Activated CD4-positive, alpha-beta memory T cell treated with anti-CD3 and anti-CD28 coated beads, Interleukin-2, amount 10 ng/mL, durations not matched to agents 7 days and 5 days (primary cell): ENCODE measurements at places on chromosomes 5 and 9.

DNA sequence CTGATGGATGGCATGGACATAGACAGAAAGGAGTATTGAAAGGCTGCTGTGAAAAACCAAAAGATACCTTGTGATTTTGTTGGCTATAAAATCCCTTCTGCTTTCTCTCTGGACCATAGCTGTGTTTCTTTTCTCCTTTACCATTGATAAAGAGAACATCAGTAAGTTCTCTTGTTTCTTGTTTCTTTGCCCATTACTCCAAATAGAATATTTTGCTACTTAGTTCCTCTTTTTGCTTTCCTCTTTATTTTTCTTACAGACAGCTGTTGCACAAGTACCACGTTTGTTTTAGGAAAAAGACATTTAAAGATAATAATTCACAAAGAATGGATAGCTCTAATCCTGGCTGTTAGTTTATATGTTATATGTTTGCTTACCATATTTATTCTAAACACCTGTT lies 1129.2 kb downstream of the DTWD2 start:
- no peak for DNase-seq

DNA sequence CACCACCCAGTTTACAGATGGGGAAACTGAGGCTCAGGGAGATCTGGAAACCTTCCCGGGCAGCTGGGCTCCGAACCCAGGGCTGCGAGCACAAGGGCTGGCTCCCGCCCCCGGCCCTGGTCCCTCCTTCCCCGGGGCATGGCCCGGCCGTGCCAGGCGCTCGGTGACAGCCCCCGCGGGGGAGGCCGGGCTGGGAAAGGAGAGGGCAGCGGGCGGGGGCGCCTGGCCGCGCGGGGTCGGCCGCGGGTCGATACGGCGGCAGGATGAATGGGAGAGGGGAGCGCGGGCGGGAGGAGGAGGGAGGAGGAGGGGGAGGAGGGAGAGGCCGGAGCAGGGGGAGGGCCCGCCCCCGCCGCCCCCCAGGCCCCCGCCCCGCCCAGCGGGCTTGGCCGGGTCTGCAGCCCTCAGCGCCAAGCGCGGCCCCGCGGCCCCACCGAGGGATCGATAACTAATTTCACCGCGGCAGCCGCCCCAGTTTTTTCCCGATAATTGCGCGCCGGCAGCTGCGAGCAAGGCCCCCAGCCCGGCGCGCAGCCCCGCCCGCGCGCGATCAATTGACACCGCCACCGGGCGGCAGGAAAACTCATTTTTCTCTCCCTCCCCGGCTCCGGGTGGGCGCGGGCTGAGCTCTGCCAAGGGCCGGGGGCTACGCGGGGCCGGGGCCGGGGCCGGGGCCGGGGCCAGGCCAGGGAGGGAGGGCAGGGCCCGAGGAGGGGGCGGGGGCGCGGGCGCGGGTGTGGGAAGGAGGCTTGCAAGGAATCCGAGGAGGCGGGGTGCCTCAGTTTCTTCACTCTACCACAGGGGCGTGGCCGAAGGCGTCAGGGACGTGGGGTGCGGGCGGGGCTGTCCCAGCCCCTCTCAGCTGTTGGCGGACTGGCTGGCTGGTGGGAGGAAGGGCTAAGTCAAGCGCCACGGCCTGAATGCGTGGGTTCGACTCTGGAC lies 52.1 kb downstream of the C9orf50 start:
- no peak for DNase-seq

DNA sequence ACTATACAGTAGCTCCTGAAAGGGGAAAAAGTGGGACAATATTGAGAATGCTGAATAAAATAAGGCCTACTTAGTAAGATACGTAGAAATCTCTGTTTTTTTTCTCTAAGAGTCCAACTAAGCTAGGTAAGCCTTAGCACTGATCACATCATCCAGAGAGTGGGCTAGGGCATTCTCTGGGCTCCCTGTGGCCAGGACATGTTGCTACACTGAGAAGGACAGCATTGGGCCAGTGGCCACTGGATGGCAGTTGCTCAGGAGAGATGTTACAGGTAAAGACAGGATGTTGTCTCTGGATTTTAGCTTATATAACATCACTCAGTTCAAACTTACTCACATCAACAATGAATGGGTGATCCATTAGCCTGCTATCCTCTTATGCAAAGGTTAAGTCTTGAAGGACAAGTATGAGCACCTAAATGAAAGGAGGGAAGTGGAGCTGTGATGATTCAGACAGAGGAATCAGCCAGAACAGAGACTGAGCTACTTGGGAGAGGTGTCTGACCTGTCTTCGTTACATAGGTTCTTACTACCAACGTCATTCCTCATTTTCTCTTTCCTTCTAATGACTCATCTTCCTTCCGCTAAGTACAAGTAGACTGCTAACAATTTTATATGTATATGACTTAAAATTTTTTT lies 226.6 kb upstream of the ADCY2 start:
- no peak for DNase-seq

DNA sequence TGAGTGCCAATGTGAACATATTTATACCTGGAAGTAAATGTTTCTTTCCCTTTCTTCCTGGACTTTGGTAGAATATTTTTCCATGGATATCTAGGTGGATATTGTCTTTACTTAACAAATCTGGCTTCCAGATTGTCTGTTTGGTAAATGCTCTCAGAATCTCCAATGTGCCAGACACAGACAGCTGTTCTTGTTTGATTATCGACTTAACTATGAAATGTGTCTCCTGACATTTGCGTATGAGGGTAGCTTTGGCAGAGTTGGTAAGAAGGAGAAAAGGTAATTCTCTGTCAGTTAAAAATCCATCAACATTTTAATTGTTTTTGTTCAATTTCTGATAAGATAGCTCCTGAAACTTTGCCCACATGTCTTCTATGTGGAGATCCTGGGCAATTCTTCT lies 196.4 kb upstream of the NUDT12 start:
- no peak for DNase-seq

- DNase-seq = no peak
Observed at GRCh38 chr9:123343443-123344191, 12.4 kb upstream of the CRB2 start.

- no peak for DNase-seq
Observed at GRCh38 chr5:58191443-58191842, 268.4 kb downstream of the PLK2 start.

DNA sequence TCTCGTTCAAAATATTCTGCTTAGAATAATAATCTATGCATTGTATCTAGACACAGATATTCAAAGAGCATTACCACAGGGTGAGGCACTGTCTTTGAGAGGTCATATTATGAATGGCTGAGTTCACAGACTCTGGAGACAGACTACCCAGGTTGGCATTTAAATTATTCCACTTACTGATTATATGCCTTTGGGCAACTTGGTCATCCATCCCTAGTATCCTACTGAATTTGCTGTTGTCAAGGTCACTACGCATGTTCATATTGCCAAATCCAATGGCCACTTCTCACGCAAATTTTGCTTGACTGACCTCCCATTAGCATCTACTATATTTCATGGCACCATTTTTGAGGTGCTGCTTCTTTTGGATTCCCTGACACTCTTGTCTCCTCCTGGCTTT lies 498.6 kb upstream of the TLE4 start:
- DNase-seq = no peak

DNA sequence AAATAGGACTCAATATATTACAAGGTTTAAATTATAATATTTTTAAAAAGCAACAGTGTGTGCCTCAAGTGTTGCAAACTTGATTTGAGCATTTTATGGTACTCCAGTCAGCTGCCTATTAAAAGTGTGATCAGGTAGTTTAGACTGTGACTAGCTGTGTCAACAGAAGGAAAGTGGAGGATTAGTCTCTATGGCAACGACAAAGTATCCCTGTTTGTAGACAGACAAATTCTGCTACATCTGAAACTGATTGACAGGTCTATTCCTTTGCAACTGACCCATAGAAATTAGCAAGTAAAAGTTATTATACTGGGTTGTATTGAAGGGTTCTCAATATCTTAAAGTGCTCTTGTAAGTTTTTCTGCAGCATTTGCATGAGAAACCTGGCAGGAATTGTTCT lies 249.8 kb upstream of the ARRDC3 start:
- DNase-seq = no peak

- no peak for DNase-seq
Observed at GRCh38 chr5:169781420-169782345, 144.6 kb downstream of the DOCK2 start.

DNA sequence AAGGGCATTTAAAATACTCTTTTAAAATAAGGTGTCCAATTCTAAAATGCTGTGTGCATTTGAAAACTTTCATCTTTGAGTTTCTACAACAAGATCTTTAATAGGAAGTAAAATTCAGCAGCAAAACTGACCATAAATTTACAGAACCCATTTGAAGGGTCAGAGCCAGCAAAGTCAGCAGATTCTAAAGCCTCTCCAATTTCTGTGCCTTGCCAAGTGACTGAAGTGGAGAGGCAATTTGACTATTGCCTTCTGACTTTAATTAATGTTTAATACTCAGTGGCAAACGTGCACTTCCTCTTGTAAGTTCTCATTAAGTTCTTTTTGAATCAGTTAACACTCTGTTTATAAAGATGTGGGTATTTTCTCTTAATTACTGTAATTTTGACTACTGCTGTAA lies 155.2 kb downstream of the BAAT start:
- no peak for DNase-seq

- no peak for DNase-seq
Observed at GRCh38 chr5:77707791-77708190, 68.3 kb downstream of the TBCA start.

GRCh38 chr5:118906947-118907346 lies 81.4 kb downstream of the DTWD2 start:
- DNase-seq = no peak

DNA sequence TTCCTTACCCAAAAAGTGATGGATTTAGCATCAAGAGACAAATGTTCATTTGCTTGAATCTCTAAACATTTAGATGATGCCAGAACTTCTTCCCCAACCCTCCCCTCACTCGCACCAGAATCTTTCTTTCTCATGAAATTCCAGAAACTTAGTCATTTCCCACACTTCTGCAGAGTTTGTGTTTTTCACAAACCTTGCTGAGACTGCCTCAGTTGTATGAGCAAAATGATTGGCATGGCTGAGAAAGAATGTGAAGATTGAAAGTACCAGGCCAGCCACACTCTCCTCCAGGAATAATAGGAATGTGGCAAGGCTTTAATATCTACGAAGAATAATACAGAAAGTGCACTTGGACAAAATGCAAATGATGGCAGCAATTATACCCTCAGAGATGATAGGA lies 428.3 kb upstream of the CDH6 start:
- no peak for DNase-seq

- DNase-seq = no peak
Observed at GRCh38 chr5:166127766-166128570, 2163.5 kb upstream of the WWC1 start.

DNA sequence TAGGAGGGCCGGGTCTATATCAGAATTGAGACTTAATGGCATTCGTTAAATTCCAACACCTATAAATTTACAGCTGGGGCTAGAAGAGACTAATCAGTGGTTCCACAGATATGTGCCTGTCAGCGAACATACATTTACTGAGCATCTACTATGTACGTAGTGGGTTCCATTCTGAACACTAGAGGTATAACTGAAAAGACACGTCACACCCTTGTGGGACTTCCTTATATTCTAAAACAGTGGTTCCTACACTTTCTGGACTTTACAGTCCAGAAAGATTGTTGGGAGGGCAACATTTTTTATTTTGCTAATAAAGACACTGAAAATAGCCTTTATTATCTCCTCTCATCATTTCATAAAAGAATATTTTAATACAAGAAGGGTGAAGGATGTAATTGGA lies 140.5 kb downstream of the SCAMP1 start:
- DNase-seq = no peak

DNA sequence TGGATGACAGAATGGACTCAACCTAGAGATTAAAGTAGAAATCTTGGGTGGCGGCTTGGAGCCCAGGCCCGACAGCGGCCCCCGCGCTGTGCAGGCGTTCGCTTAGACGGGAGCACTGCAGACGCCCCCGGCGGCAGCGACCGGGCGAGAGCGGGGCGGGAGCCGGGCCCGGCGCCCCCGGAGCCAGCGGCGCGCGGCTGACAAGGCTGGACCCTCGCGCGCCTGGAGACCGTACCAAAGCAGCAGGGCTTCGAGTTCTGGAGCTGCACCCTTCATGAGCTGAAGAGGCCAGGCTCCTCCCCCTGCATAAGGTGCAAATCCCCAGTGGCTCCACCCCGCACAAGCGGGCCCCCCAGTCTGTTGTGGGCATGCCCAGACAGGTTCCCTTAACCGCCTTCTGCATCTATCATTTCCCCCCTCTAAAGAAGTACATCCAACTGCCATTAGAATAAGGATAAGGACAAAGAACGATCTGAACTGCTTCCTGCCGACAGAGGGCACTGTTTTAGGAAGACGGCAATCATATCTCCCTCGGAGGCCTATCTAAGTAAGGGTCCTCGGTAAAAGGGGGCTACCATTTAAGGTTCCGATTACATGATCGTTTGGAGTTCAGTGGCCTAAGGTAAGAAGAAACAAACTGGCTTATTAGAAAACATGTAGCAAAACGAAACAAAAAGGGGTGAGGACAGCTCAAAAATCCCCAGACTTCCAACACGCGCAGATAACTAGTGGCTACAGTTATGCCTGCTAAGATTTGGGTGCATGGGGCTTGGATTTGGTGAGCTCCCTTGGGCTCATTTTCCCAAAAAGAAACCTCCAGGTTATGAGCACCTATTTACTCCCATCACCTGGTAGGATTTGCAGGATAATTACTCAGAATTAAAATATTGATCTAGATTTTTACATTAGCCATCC lies 66.3 kb downstream of the RGMB start:
- no peak for DNase-seq

DNA sequence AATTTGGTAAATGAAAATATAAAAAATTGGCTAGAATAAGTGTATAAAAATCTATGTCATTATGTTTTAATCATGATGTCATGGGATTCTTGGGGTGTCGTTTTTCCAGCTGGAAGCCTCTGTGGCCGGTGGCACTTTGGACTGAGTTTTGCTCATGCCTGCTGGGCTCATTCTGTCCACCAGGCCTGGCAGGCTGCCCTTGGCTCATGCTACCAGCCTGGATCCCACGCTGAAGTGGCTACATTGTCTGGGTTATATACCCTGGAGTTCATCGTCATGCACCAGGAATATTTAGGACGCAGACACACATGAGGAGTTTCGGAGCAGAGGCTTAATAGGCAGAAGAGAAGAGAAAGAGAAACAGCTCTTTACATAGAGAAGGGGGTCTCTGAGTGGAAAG lies 1913.7 kb upstream of the WWC1 start:
- no peak for DNase-seq

GRCh38 chr9:77751341-77752091 lies 103.4 kb upstream of the GNA14 start:
- DNase-seq = no peak

DNA sequence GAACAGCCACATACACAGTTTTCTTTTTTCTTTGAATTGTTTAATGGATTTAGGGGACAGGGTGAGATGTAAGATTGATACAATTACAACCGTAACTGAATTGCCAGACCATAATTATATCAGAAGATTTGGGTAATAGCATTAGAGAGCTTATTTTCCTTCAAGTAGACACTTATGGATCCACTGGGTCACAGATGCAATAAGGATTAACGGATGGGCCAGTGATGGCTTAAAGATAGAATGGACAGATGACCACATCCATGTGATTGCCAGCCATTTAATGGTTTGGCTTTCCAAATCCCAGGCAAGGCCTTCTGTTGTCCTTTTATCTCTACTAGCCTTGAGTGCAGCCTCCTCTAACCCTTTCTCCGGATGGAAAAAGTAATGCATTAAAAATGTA lies 94.7 kb upstream of the NUDT12 start:
- DNase-seq = no peak

- DNase-seq = no peak
Observed at GRCh38 chr9:95586326-95586725, 69.6 kb upstream of the PTCH1 start.
